ENCODE measurements at places on chromosomes 5 and 9. TPM values are rescaled to one million over a fixed set of nuclear protein-coding genes. Genes with fewer than 3 reads are reported as not detected.

DNA sequence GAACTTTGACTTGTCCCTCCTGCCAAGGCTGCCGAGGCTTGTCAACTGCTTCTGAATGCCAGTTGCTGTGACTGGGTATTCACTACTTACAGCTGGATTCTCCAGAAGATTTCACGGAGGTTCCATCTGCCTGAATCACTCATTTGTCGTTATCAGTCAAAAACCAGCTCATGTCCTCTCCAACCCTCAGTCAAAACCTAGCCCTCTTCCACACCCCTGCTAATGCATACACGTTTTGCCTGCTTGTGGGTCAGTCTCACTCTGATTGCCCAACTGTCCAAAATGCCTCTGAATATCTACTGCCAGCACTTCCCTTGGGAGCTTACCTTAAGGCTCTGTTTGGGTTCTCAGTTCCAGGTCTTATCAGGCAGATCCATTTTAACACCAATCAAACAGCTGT, 238.6 kb upstream of the TMEM161B start:
- DNase-seq, result no peak
- H3K4me3 ChIP-seq, result no peak overlapping the region
- no peaks in the 10 kb centered on the region for H3K4me1 ChIP-seq
- H3K36me3 ChIP-seq, result no peaks in the 10 kb centered on the region
- H3K27me3 ChIP-seq, result no peaks in the 10 kb centered on the region

Gene ROR2
- total RNA-seq, result 27.9 TPM

Gene PDLIM7
- 65.2 TPM for total RNA-seq

DNA sequence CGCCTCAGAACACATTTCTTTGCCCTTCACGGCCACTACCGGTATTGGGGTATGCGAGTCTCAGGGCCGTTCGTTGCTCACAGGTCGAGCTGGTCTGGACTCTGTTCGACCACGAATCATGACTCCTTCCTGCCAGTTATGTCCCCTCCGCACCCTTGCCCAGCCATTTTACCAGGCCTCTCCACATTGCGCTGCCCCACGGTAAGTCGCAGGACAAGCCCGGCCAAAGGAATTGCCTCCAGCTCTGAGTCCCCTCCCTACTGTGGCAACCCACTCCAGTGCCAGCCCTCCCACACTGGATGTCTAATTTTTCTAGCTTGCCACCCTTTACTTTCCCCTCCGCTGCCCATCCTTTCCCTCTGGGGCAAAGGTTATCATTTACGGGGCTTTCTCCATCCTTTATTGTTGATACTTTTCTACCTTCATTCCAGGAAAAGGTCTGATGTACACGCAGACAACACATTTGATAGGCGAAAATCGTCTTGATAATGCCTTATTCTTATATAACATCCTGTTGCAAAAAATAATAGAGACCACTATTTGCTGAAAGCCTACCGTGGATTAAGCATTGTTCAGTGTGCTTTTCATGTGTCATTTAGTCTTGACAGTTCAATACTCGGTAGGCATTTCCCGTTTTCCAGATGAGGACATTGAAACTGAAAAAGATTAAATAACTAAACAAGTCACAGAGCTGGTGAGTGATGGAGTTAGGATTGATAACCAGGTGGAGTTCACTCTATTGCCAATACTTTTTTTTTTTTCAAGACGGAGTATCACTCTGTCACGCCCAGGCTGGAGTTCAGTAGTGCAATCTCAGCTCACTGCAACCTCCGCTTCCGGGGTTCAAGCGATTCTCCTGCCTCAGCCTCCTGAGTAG, 958 bp upstream of the HSPA5 start:
- peak overlapping the region; percentile 96 for H3K27ac ChIP-seq
- H3K4me1 ChIP-seq, result peaks cover 4% of the 10 kb centered on the region
- no peaks in the 10 kb centered on the region for H3K27me3 ChIP-seq
- H3K36me3 ChIP-seq, result peaks cover 22% of the 10 kb centered on the region
- H3K4me3 ChIP-seq, result peak overlapping the region; percentile 41

Gene COL27A1
- 5.4 TPM for total RNA-seq

DNA sequence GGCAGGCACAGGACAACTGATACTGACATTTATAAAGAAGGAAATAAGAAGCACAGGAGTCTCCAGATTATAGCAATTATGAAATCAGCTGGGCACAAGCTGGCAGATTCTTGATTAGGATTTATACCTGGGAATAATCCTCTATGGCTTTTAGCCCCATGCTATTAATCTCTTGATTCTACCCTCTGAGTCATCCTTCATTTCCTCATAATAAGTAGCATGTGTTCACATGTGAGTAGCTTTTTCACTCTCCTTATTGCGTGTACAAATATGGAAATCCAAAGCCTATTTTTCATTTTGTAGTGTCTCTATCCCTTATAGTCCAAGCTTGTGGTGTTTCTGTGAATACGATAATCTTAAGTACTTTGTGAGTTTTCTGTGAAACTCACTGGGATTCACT, 185.0 kb upstream of the PRLR start:
- H3K36me3 ChIP-seq, result no peaks in the 10 kb centered on the region
- DNase-seq, result no peak
- H3K4me1 ChIP-seq, result no peaks in the 10 kb centered on the region
- no peaks in the 10 kb centered on the region for H3K27me3 ChIP-seq
- H3K27ac ChIP-seq, result no peak overlapping the region

Gene IFNA21
- not detected for total RNA-seq

Gene PTPN3
- 2.3 TPM for total RNA-seq

DNA sequence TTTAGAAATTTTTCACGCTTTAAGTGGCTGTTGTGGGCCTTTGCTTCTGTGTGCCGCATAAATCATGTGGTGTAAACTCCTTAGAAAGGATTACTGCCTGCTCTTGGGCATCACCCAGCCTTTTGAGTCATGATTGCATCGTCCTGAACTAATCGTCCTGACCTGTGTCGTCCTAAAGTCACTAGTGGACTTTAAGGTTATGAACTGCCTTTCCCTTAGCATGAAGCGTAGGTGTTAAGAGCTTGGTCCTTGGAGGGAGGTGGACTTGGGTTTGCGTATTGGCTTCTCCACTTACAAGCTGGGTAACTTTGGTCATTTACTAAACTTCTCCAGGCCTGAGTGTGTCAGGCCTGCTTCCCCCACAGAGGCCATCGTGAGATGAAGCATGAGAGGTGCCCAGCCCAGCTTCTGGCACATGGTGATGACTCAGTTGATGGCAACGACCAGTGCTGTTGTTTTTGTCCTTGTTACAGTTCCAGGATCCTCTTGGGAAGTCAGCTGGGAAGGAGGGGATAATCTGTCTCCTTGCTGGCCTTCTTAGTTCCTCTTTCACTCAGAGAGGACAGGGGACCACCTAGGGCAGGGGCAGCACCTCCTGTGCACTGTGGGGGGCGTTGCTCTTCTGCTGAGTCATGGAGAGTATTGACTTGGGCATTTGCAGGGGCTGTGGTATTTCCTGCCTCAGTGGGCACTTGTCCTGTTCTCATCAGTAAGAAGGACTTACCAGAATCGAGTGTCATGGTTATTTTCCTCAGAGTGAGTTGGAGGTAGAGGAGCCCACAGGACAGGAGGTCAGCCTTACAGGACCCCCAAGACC, 54.2 kb upstream of the NCS1 start:
- peak; percentile 72 for DNase-seq
- H3K4me3 ChIP-seq, result no peak overlapping the region
- H3K36me3 ChIP-seq, result peaks cover 4% of the 10 kb centered on the region
- no peaks in the 10 kb centered on the region for H3K27me3 ChIP-seq
- peaks cover 14% of the 10 kb centered on the region for H3K4me1 ChIP-seq

Gene DBH
- total RNA-seq, result not detected
